ENCODE measurements at places on chromosomes 2 and 18.
A peak's percentile ranks its signal among the peaks of the same experiment; 100 is the strongest.

DNA sequence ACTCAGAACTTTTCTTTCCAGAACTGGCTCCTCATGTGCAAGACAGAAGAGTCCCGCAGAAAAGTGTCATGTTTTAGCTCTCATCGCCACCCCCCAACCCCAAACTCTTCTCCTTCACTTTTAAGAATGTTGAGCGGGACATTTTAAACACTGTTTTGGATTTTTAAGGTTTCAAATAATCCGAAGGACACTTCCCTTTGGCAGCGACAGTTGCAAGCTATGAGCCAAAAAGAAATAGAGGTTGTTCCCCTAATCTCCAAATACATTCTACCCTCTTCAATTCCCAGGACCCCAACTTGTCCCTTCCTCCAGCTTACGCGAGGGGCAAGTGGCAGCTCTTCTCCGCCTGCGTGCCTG lies 678 bp upstream of the UBE2E3 start:
- DNase-seq: no peak

GRCh38 chr2:179031731-179032408 lies 18.1 kb downstream of the CCDC141 start:
- no peak for DNase-seq

DNA sequence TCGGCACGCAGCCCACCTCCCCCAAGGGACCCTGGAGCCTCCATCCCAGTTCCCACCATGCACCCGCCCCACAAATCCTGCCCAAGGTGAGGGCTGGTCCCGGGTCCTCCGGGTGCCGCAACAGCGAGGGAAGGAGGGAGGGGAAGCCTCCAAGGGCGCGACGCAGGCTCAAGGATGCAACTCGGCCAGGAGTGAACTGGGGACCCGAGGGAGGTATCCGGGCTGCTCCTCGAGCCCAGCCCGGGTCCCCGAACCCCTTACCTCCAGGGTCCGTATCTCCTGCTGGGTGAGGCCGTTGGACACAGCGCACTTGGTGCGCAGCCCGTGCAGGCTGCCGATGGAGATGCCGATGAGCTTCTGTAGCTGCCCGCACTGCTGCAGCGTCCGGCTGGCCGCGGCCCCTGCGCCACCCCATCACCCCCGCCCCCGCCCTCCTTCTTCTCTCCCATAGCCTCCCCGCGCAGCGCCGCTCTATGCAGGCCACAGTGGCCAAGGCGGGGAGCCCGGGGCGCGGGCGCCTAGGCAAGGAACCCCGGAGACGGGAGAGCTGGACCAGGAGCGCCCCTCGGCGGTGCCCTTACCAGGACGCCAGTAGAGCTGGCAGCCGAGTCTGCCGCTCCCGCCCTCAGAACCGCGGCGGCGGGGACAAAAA lies 124.1 kb downstream of the ANKRD30BL start:
- DNase-seq: no peak

DNA sequence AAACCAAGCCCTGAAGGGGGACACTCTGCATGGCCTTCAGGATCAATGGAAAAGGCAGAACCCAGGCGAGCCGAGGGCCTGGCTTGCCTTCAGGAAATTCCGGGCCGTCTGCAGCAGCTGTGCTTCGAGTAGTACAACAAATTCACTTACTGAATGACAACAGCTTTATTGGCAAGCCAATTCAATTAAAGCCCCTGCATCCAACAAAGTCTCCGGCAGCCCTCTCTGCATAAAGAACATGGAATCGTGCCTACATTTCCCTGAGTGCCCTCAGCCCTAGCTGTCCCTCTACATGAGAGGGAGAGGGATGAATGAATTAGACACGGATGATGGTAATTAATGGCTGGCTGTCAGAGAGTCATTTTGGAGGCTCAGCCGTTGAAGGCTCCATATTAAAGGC lies 189.0 kb downstream of the BCL11A start:
- DNase-seq: no peak

GRCh38 chr2:225556461-225556860 lies 157.0 kb downstream of the NYAP2 start:
- no peak for DNase-seq

DNA sequence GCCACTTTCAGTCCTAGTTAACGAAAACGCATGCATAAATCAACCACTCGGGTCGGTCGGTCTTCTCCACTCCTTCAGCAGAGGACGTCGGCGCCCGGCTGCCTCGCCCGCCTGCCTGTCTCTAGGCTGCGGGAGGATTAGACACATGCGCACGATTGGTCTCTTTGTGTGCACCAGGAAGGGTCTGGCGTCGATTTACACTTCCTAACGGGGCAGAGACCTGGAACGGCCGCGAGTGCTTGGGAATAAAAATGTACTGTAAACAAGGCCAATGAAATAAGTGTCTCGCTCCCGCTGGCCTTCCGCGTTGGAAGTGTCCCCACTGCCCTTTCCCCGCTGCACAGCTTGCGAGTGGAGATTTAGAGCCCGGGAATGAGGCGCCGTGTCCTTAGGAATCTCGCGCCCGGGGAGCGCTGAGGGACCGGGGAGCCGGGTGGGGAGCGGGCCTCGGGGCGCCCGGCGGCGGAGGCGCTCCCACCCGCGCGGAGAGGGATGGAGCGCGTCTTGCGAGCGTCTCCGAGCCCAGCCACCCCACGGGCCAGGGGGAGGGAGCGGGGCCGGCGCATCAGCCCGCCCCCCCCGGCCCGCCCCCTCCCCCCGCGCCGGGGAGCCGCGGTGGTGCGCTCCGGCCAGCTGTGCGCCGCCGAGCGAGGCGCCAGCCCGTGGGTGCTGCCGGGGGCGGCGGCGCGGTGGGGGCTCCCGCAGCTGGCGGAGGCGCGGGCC lies at the start of gene DOK6:
Gene DOK6, plus strand, starts transcription at position 636 of the 723 bp plus-strand sequence.
- DNase-seq: peak; percentile 18

- no peak for DNase-seq
These were observed 28.8 kb downstream of the STEAP3 start for GRCh38 chr2:119252186-119253113.

GRCh38 chr2:163471947-163472346 lies 263.9 kb downstream of the FIGN start:
- no peak for DNase-seq

DNA sequence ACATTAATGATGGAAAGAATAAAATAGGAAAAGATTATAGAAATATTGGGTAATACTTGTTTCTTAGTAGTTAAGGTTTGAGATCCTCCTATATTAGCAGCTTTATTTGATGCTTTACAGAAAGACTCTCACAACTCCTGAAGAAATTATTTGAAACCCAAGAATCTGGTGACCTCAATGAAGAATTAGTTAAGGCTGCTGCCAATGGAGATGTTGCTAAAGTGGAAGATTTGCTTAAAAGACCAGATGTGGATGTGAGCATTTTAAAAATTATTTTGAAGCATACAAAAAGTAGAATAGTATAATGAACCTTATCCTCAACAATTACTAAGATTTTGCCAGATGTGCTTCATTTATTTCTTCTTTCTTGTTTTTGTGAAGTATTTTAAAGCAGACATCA lies 59.1 kb downstream of the MIB1 start:
- DNase-seq: no peak

GRCh38 chr2:27795868-27796277 lies 24.4 kb downstream of the MRPL33 start:
- DNase-seq: no peak

- no peak for DNase-seq
These were observed 826.7 kb upstream of the ACVR2A start for GRCh38 chr2:147017951-147018645.

DNA sequence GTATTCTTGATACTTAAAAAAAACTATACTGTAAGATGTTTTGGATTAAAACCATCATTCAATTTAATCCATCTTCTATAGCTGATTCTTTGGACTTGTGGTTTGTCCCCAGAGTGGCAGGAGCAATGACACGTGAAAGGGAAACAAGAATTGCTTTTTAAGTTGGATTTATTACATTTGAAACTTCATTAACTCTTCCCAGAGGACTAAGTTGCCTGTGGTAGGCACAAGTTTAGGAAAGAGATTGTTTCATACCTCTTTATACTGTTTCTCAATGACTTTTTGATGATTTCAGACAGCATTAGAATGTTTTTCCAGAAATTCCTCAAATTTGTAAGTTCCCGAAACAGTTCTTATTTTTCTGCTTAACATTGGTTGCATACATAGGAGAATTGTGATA lies 41.3 kb downstream of the ACVR2A start:
- DNase-seq: no peak

Data from cerebellar nuclear complex (tissue), 1 donor.